ENCODE measurements at places on chromosomes 3 and 15. TPM values are rescaled to one million over a fixed set of nuclear protein-coding genes. Genes with fewer than 3 reads are reported as not detected.

- H3K4me1 ChIP-seq = no peaks in the 10 kb centered on the region
- H3K4me3 ChIP-seq = no peak within 1 kb of the TSS
- DNase-seq = no peak
- peak within 1 kb of the TSS; percentile 75 for H3K27ac ChIP-seq
- H3K27me3 ChIP-seq = no peaks in the 10 kb centered on the region
These were observed at the start of gene CXCR6 for GRCh38 chr3:45943207-45943846. Gene CXCR6 (plus strand): TSS chr3:45943464. CDS start chr3:45946482, 3,018 bp downstream.

GRCh38 chr3:134772591-134772990, 22.5 kb upstream of the EPHB1 start:
- H3K4me1 ChIP-seq = no peaks in the 10 kb centered on the region
- DNase-seq = no peak
- no peak overlapping the region for H3K4me3 ChIP-seq
- H3K27ac ChIP-seq = no peak overlapping the region
- H3K36me3 ChIP-seq = no peaks in the 10 kb centered on the region

DNA sequence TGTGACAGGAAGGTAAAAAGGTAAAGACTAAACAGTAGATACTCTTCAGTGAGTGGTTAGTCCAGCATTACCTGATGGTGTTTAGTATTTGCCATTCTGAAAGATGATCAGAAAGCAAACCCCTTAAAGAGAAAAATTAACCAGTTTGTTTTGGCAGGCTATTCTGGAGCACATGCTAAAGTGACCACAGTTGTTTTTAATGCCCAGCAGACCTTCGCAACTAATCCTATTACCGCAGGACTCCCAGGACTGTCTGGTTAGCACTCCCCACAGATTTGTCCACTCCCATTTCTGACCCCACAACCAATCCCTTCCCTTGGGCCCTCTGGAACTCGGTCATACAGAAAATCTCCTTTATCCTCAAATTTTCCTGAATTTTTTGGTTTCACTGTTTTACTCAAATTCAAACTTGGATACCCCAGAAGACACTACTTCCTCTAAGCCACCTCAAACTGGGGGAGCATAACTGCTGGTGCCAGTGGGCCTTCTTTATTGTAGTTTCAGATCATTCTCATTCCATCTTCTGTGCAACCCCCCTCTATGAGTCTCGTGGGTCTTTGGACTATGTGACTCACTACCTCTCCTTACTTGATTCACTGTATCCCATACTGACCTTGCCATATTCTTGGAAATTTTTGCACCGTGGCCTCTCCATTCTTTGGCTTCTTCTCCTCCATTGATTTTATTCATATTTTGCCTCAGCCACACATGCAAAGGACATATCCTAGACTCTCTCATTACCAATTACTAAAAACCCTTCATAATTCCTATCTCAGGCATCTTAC, 104.4 kb downstream of the RBMS3 start:
- no peaks in the 10 kb centered on the region for H3K4me1 ChIP-seq
- DNase-seq = no peak
- no peak overlapping the region for H3K27ac ChIP-seq
- H3K4me3 ChIP-seq = no peak overlapping the region
- H3K27me3 ChIP-seq = no peaks in the 10 kb centered on the region

GRCh38 chr3:98741121-98741716, 21.9 kb upstream of the ST3GAL6 start:
- H3K27ac ChIP-seq = no peak overlapping the region
- H3K4me3 ChIP-seq = no peak overlapping the region
- no peaks in the 10 kb centered on the region for H3K36me3 ChIP-seq

- H3K27me3 ChIP-seq = peaks cover 9% of the 10 kb centered on the region
- H3K4me3 ChIP-seq = no peak overlapping the region
- DNase-seq = no peak
These were observed 42.3 kb upstream of the MUC4 start for GRCh38 chr3:195853996-195854395.

Gene MORC1
- not detected for total RNA-seq

Gene PPM1M
- 60.2 TPM for total RNA-seq

Gene FMN1
- total RNA-seq = 3.6 TPM

Gene MYH15
- 0.06 TPM for total RNA-seq
